ENCODE measurements at places on chromosomes 11 and 22.

GRCh38 chr11:93500759-93501158, 42.4 kb downstream of the SMCO4 start:
- no peak for DNase-seq

GRCh38 chr11:4064278-4064955, 30.2 kb upstream of the RRM1 start:
- no peak for DNase-seq

DNA sequence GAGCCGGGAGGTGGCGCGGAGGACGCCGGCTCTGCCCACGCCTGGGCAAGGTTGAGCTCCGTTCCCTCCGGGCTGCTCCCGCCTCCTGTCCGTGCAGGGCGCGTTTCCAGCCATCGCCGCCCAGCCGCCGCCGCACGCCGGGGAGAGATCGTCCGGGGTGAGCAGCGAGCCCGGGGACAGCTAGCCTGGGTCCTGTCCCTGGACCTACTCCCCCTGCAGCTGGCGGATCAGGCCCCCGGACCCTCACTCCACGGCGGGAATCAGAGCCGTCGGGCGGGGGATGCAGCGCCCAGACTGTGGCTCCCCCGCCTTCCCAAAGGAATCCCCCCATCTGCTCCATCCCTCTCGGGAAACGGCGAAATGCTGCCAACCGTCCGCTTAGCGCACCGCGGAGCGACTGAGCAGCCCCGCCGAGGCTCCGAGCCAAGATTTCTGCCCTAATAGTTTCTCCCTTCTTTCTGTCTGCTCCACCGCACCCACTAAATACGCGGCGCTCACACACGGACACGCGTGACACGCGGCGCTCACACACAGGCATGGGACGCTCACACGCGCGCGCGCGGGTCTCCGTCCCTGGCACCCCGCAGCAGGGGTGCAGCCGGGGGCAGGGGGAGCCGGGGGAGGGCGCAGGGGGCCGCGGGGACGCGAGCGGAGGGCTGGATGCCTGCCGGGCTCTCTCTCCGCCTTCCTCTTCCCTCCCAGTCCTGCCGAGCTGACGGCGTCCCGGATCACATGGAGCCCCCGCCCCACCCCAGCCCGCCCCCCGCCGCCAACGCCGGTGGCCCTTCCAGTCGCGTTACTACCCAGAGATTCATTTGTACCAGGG, at the start of gene KCNJ5:
Gene KCNJ5 (plus strand): TSS at position 814 of the 826 bp plus-strand sequence. CDS start 19,918 bp downstream, outside the sequence.
- DNase-seq: no peak

DNA sequence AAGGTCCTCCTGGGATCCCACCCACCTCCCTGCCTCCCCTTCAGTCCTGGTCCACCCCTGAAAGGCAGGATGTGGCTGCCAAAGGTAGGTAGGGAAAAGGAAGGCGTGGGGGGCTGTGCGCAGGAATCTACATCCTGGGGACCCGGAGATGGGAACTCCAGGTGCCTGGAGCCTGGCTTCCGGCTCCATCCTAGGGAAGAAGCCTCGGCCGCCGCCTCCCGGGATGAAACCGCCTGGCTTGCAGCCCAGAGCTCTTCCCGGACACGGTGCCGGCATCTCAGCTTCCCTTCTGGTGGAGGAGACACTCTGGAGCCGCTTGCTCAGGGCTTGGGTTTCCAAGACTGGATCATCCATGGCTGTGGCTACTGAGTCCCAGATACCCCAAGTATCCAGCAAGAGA, 33.3 kb upstream of the PDGFB start:
- DNase-seq: no peak

- peak; percentile 35 for DNase-seq
Measured at GRCh38 chr11:69711822-69712801, 8.3 kb upstream of the FGF19 start.

DNA sequence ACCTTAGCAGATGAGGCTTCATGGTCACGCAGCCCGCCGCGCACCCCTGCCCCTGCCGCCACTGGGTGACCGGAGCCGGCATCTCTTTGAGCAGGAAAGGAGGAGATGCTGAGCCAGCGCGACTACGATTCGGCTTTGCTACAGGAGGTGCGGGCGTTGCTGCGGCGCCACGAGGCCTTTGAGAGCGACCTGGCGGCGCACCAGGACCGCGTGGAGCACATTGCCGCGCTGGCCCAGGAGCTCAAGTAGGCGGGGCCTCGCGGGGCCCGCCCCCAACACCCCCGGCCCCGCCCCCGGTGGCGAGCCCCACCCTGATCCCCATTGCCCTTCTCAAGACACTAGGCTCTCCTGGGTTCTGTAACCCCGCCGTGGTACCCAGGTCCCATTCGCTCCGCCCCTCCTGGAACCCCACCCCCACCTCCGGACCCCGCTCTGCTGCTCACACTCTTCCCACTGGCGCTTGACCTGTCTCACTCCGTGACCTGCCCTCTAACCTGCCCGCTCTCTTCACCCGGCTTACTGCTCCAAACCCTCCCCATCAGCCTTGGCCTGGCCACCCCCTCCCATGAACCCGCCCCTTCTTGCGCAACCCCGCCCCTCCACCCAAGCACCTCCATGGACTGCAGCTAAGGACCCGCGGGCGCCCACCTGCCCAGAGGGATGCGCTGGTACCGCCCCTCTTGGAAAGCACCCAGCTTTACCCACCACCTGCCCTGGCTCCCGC, 9.1 kb downstream of the CTSF start:
- no peak for DNase-seq

GRCh38 chr11:113351480-113351879, 36.1 kb upstream of the ANKK1 start:
- no peak for DNase-seq
